ENCODE measurements at places on chromosomes 16 and 17.

DNA sequence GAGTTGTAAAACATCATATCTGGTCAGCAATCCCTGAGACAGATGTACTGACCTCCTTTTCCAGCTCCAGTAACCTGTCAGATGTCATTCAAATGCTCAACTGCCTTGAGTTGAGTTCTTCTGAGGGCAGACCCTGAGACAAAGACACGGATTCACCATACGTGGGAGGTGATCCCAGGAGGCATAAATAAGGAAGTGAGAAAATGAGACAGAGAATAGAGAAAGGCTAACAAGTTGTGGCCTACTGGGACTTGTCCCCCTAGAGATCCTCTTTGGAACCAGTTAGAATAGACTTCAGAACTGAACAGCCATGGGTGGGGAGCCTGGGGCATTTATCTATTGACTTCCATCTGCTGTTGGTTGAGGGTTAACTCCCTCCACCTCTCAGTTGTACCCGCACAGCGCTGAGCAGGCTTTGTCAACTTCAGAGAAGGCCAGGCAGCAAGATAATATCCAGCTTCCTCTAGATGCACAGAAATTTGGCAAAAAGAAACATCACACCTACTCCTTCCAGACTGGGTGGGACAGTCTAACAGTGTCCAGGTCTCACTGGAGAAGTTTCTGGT lies 123.0 kb upstream of the DYNLRB2 start:
- DNase-seq: no peak

GRCh38 chr16:2858245-2859025 lies 465 bp upstream of the PRSS22 start:
- DNase-seq: no peak

DNA sequence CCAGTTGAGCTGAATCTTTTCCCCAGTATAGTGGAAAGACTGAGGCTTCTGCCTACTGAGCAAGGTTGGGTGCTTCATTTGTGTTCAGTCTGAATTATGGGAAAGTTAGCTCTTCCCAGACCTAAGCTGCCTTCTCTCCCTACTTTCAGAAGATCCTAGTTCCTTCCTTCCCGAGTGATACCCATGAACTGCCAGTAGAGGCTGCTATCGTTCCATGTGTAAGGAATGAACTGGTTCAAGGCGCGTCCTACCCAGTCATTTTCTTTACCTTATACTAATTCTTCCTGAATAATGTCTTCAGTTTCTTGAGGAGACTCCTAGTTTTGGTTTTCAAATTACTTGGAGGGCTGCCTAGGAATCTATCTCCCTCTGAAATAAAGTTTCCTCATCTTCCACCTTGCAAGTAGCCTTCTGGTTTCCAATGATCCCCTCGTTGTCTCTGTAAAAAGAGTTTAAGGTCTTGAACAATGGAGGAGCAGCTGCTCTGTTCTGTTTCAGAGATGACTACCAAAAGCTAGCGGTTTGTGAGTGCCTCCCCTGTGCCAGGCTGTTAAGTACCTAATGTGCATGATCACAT lies 934 bp upstream of the AOC2 start:
- DNase-seq: no peak

- DNase-seq: no peak
Observed at GRCh38 chr17:9536061-9536460, 39.6 kb downstream of the STX8 start.

- DNase-seq: no peak
Observed at GRCh38 chr16:71969353-71969752, 30.8 kb downstream of the PKD1L3 start.

DNA sequence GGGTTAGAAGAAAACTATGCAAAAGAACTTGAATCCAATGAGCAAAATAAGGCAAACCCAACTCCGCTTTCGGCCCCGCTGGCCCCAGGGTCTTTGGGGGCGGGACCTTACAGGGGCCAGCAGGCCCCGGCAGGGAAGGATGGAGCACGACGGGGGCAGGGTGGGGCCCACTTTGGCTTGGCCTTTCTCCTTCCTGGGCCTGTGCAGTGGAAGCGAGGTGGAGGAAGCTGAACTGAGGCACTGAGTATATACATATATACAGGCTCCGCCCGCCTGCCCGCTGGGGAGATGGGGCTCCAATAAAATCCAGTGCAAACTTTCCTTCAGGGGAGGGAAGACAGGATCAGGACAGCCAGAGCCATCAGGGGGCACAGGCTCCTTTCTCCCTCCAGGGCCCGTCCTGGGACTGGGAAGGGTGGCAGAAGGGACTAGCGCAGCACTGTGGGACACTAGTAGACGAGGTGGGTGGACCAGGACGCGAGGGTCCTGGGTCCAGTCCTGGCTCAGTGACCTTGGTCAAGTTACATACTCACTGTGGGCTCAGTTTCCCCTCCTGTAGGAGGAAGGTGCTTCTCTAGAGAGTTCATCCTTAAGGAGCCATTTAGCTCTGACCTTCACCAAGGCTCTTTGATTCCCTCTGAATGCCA lies 20.9 kb upstream of the MPO start:
- DNase-seq: no peak

DNA sequence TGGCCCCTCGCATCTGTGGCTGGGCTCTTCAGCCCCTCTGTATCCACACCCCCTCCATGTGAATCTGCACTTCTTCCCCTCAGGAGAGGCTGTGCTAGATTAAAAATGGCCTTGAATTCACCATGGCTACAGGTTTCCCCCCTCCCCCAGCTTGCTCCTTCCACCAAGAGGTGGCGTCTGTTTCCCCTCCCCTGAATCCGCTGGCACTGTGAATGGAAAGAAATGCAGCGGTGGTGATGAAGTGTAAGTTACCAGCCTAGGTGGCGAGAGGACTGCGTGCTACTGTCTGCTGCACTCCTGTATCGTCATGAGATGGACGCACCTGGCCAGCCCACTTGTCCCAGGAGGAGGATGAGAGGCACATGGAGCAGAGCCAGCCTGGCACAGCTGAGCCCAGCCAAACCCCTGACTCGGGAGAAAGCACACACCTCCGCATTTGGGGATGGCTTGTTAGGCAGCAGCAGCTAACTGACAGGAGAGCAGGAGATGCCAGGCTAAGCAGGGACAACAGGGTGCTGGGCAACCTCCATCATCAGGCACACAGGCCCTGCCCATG lies 26.2 kb downstream of the TNFRSF13B start:
- no peak for DNase-seq

DNA sequence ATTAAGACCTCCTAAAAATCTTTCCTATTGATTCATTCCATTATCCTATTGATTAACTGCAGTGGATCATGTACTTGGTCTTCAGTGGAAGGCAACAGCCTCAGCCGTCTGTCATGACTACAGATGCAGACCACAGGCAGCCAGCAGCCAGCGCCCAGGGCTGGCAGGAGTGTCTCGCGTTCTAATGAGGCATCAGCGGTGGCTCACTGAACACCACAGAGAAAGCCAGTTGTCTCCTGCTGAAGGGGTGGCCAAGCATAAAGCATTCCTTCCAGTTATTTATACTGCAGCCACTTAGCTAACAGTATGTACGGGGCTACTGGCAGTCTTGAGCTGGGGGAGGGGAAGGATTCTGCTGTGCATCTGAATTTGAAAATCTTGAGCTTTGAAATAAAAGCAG lies 214.3 kb downstream of the IRX3 start:
- DNase-seq: no peak

- DNase-seq: no peak
Observed at GRCh38 chr16:68802190-68802589, 41.1 kb upstream of the TANGO6 start.

DNA sequence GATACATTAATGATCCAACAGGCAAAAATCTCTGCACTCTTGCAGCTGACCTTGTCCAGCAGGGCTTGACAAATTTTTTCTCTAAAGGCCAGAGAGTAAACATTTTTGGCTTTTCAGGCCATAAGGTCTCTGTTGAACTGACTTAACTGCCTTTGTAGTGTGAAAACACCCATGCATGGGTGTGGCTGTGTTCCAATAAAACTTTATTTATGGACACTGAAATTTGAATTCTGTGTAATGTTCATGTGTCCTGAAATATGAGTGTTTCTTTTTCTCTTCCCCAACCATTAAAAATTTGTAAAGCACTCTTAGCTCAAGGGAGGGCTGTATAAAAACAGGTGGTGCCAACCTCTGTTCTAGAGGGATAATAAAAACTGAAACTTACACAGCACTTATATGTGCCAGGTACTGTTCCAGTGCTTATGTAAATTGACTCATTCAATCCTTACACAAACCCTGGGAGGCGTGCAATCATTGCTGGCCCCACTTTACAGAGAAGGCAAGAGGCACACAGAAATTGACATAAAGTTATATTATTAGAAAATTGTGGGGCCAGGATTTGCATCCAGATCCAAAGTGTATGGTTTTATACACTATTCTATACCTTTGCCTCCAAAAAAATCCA lies 18.8 kb upstream of the ZNF423 start:
- DNase-seq: no peak

- DNase-seq: no peak
Observed at GRCh38 chr17:44904001-44904984, 5.0 kb upstream of the EFTUD2 start.

DNA sequence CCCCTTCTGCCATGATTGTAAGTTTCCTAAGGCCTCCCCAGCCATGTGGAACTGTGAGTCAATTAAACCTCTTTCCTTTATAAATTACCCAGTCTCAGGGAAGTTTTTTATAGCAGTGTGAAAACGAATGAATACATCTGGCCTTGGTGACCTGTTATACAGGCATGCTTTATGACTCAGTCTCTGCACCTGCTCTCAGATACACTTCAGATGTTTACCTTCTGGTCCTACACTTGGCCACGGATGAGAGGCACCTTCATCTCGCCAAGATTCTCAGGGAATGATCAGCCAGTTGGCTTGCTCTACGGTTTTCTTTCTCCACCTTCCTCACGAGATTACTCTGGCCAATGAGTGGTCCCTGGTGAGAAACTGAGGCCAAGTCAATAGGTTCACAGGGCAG lies 304.7 kb downstream of the CA10 start:
- no peak for DNase-seq

- no peak for DNase-seq
Observed at GRCh38 chr17:59897090-59897489, 4.2 kb downstream of the RPS6KB1 start.

- no peak for DNase-seq
Observed at GRCh38 chr16:63744077-63744874, 1377.6 kb downstream of the CDH11 start.

DNA sequence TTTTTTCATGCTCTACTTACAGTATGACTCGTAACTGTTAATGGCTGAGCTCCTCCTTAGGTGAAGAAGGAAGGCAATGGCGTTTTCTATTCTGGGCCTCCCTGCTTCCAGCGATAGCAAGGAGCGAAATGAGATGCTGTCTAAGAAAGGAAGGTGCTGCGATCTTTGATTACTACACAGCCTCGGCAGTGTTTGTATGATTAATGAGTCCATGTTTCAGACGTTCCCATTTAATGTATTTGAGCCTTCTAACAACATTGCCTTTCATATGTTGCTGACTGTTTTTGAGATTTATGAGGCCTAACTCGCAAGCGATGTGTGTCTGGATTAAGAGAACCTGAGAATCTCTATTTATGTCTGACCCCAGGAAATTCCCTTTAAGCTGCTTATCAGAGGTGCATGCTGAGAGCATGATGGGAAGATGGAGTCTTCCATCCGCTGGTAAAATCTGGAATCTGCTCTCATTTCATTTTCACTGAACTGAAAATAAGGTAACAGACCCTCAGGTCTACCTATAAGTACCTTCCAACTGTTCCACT lies 403.4 kb downstream of the WWOX start:
- DNase-seq: no peak

DNA sequence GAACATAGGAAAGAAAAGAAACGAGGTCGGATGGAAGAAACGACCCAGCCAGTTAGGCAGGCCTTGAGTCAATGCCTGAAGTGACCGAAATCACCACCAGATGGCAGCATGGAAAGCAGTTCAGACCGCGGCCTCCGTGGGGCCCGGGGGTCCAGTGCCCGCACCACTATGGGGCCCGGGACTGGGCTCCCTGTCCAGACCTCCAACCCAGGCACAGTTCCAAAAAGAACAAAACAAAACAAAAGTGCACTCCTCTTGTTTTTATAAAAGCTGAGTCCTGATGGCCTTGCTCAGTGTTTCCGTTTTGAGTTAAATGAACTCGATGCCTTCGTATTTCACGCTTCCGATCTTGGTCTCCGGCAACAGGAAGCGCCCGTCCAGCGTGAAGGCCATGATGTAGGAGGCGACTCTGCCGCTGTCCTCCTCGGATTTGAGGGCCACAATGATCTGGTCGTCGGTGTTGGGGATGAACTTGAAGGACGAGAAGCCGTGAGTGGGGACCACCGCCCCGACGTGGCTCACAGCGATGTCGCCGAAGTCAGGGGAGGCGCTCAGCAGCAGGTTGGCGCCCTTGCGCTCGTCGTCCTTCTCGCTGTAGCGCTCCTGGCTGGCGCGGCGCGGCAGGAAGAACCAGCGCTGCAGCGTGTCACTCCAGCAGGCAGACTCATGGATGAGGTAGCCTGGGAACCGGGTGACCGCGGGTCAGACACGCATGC lies 13.7 kb upstream of the LGALS3BP start:
- peak; percentile 23 for DNase-seq

DNA sequence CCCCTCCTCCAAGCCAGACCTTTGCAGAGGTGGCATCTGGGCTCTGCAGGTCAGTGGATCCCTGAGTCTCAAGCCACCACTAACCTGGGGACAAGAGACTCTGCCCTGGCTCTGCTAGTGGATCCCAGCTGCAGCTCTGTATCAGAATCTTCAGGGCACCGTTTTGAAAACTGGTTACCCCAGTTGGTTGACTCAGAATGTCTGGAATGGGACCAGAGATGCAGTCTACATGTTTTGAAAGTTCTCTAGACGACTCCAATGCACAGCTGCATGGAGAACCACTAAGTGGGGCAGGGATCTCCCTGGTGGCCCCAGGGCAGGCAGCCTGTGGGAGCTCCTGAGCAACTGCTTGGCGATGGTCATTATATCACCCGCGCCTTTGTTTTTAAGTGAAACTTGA lies 34.1 kb upstream of the ADORA2B start:
- no peak for DNase-seq

DNA sequence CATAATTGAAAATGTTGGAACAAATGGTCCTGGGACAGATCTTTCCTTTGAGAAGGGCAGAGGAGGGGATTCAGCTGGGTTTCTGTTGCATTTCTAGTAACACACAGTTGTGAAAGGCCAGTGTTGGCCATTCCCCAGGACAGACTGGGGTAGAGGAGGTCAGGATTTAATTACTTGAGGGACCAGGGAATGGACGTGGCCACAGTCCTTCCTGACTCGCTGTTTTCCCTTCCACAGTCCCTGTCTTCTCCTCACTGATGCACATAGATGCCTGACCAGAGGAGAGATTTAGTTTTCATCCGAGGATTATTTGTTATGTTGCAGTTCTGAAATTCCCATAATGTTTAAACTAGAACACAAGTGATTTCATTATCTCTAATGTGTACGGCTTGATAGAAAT lies 25.2 kb upstream of the HEATR6 start:
- DNase-seq: no peak
